HCT116 (cell line): ENCODE measurements at places on chromosomes 2 and 18.

DNA sequence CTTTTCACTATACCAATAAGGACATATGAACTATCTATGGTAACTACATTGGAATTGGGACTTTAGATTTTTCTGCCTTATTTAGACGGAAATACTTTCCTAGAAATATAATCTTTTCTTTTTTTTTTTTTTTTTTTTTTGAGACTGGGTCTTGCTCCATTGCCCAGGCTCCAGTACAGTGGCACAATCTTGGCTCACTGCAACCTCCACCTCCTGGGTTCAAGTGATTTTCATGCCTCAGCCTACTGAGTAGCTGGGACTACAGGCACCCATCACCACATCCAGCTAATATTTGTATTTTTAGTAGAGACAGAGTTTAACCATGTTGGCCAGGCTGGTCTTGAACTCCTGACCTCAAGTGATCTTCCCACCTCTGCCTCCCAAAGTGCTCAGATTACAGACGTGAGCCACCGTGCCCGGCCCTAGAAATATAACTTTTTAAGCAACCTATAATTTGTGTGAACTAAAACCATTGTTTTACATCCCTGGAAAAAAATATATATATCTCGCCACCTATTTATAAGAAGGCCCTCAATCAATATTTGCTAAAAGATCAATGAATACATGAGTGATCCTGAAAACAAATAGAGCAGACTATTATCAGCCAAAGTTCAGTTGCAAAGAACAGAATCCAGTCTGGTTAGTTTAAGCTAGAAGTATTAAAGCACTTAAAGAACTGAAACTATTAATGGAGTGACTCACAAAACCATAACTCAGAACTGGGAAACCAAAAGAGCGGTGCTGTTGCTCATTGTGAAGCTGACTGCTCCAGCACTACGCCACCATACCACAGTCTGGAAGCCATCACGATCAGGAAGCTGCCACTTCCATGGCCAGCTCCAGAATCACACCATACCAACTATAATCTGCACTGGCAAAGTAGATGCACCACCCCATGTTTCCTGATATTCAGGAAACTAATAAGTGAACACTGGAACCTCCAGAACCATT is 8.4 kb upstream of the HNRNPLL start:
- no peaks in the 10 kb centered on the region for H3K27me3 ChIP-seq
- no peaks in the 10 kb centered on the region for H3K36me3 ChIP-seq
- DNase-seq, result no peak
- H3K27ac ChIP-seq, result no peak overlapping the region

GRCh38 chr18:75844146-75844545 is 416.6 kb upstream of the SMIM21 start:
- H3K36me3 ChIP-seq, result no peaks in the 10 kb centered on the region
- no peaks in the 10 kb centered on the region for H3K27me3 ChIP-seq
- no peak overlapping the region for H3K4me3 ChIP-seq
- no peak for DNase-seq
- H3K27ac ChIP-seq, result no peak overlapping the region
- H3K4me1 ChIP-seq, result no peaks in the 10 kb centered on the region; the same call in 1 of the 2 replicates

DNA sequence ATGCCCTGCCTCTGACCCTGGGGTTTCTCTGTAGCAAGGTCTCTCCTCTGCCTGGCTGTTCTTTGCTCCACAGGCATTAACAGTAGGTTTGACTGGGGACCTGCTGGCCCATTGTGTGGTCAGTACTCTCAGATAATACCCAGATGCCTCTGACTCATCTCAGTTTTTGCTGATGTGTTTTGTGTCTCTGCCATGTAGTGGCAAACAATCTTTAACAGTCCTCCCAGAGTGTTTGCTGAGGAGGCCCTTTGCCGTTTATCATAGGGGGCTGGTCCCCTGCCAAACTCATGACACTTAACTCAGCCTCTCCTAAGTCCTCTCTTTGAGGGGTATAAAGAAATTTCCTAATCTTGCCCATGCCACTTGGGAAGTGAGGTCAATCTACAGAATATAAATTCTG is 793.7 kb upstream of the FANCL start:
- H3K4me3 ChIP-seq, result no peak overlapping the region
- H3K4me1 ChIP-seq, result no peaks in the 10 kb centered on the region
- no peak overlapping the region for H3K27ac ChIP-seq
- H3K36me3 ChIP-seq, result no peaks in the 10 kb centered on the region
- no peaks in the 10 kb centered on the region for H3K27me3 ChIP-seq

DNA sequence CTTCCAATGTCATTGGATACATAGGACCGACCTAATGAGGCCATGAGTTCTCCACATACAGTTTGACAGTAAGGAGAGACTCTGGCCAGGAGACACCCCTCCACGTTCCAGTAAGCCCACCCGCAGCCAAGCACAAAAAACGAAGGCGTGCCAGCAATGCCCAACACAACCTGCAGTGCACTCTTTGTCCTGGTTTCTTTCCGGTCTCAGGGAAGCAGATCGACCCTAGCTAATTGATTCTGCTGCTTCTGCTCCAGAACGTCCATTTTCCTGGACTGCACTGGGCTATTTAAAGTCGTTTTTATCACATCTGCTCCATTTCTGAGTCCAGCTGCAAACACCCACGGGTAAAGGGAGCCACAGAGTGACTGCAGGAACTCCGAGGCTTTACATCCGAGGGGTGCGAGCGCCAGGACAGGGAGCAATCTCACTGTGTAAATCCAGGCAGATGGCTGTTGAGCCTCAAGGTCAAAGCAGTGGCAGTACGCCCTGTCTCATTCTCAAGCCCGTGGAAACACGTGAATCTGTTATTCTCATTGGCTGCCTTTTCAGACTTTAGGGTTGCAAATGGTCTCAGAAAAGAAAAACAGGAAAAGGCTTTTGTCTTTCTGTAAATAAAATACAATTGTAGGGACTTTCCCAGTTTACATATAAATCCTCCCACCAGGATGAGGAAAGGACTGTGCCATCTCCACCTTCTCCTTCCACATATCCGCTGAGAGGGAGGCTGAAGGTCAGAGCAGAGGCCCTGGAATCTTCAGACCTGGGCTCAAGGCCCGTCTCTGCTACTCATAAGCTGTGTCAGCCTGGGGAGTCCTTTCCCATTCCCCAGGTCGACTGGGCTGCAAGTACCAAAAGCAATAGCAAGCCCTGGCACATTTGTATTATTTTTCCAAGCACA is 40.7 kb downstream of the TMEM163 start:
- no peak overlapping the region for H3K27ac ChIP-seq
- H3K4me3 ChIP-seq, result no peak overlapping the region
- H3K4me1 ChIP-seq, result no peaks in the 10 kb centered on the region
- DNase-seq, result no peak

GRCh38 chr2:168365094-168365621 is 90.9 kb upstream of the CERS6 start:
- no peak for DNase-seq
- H3K27me3 ChIP-seq, result no peaks in the 10 kb centered on the region
- H3K27ac ChIP-seq, result no peak overlapping the region
- no peaks in the 10 kb centered on the region for H3K4me1 ChIP-seq

DNA sequence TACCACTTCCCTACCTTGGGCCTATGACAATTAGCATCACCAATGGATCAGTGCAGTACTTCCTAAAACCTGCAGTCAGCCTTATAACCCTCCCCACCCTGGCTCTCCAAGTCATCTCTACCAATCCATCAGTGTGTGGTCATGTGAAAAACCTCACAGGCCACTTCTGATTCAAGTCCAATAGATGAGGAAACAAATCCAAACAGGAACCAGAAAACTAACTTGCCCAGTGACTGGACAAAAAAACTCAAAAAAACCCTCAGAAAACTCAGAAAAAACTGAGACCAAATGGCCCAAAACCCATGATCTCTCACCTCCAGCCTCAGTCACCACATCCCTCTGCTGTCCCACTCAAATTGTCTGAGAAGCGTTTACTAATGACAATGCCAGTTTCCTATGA is 43.3 kb downstream of the TGFA start:
- H3K27ac ChIP-seq, result no peak overlapping the region
- peaks cover 26% of the 10 kb centered on the region for H3K4me1 ChIP-seq
- DNase-seq, result no peak

- H3K4me1 ChIP-seq, result no peaks in the 10 kb centered on the region
- H3K27ac ChIP-seq, result no peak overlapping the region
- DNase-seq, result peak; percentile 60
- H3K36me3 ChIP-seq, result no peaks in the 10 kb centered on the region
- no peak overlapping the region for H3K4me3 ChIP-seq
- H3K27me3 ChIP-seq, result no peaks in the 10 kb centered on the region
These were observed 17.7 kb downstream of the MPP4 start for GRCh38 chr2:201680743-201681142.
